ENCODE measurements at places on chromosomes 4 and X.

DNA sequence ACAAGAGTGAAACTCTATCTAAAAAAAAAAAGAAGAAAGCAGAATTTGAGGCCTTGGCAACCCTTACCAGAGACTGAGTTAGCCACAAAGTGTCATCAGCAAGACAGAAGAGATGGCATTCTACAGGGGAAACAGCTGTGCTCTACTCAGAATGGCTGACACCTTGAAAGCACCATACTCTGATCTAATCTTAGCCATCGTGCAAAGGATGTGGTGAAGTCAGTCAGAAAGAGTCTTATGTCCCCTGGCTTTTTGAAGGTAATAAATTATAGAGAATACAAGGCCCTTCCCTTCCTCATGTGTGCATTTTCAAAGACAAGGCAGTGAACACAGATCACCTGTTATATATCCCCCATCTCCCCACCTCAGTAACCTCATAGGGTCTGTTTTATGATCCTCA, 13.2 kb downstream of the CLNK start:
- DNase-seq = no peak

- no peak for DNase-seq
These were observed 52.9 kb upstream of the VEGFC start for GRCh38 chr4:176845636-176846035.

DNA sequence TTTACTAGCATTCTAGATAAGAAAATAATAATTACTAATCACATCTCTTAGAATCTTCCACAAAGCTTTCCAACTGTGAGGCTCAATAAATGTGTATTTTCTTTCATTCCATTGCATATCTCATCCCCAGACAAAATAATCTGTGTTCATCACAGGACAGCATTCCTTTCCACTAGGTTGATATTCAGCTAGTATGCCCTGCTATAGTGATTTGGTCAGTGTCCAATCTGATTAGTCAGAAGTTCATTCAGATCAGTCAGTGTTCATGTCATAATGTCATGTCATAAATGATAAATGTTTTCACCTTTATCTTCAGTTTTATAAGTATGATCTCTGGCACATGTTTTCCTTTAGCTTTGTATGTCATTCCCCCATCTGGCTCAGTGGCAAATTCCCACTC, 611.4 kb downstream of the KCTD8 start:
- DNase-seq = no peak

- no peak for DNase-seq
These were observed 28.2 kb downstream of the SAT1 start for GRCh38 chrX:23811108-23811651.

DNA sequence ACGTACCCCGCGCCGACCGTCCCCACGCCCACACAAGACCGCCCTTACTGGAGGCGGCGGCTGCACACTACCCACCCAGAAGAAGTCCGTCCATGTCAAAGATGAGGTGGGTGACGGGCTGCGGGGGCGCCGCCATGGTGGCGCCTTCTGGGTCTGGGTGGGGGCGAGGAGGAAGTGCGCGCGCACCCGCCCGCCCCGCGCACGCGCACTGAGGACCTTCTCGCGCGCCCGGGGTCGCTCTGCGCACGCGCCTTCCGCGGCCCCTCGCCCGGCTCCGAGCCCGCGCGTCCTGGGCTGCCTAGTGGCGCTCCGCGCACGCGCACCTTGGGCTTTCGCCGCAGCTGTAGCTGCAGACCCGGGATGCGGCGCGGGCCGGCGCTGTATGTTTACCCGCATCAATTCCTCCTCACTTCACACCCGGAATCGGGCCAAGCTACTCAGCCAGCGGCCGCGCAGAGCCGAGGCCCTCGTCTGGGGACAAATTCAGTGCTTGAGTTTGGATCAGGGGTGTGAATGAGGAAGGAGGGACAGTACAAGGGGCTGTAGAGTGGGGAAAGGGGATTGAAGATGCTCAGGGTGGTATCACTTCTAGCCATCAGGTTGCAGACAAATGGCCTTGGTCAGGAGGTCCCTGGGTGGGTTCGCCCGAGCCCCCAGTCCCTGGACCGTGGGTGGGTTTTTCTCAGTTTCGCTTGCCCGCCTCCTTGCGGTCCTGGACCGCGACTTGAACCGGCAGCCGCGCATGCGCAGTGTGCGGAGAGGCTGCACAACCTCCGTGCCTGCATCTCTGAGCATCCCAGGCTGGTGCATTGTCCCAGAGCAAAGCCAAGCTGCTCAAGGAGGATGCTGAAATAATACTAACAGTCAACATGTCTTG, at the start of gene PUDP:
Gene PUDP, minus strand, starts transcription at position 176 of the 877 bp plus-strand sequence. Its CDS starts 40 bp downstream, at position 136.
- DNase-seq = peak; percentile 10

DNA sequence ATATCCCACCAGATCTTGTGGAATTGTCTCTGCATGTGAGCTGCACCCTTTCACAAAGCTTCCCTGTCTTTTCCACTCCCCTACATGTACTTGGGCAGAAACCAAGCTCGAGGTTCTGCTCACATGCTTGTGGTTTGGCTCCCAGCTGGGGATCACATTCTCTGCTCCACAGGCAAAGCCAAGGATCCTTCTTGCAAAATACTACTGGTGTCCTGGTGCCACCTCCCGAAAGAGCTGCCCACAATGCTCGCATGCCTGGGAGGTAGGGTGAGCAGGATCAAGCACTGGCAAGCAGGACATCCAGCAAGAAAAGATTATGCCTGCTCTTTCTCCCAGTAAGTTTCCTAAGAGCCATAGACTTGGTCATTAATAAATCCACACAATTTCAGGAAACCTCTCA, 45.1 kb upstream of the PPARGC1A start:
- peak; percentile 9 for DNase-seq

DNA sequence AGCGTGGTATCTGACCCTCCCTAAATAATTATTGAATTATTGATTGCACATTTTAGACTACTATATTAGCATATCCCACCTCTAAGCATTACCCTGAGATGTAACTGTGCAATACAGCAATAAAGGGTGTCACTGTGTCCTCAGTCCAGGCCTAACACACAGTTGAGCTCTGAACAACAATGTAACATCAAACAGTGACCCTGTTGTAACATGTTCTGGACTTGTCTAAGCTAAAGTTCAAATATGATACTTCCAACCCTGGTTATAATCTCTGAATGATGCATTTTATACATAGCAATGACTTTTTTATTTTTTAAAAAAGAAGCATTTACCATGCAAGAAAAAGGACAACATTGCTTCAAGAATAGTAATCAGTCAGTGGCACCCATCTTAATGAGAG, 61.6 kb upstream of the DMD start:
- no peak for DNase-seq

DNA sequence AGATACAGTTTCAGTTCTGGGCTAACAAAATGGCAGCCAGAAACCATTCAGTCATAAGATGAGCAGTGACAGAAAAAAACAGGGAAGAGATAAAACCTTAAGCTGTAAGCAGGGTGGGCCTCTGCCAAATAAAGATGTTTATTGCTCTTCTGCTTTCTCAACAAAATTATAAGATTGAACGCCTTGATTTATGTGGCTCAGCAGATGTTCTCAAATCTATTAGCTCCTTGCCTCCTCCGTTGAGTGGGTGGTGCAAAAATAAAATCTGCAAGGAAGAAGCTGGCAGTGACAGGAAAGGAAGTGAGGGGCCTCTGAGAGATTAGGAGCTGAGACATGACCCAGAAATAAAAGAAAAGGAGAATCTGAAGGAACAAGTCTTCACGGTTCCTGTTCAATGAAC, 206.6 kb downstream of the PTTG2 start:
- DNase-seq = no peak

GRCh38 chrX:16445166-16445752, 204.7 kb upstream of the S100G start:
- DNase-seq = peak; percentile 2

DNA sequence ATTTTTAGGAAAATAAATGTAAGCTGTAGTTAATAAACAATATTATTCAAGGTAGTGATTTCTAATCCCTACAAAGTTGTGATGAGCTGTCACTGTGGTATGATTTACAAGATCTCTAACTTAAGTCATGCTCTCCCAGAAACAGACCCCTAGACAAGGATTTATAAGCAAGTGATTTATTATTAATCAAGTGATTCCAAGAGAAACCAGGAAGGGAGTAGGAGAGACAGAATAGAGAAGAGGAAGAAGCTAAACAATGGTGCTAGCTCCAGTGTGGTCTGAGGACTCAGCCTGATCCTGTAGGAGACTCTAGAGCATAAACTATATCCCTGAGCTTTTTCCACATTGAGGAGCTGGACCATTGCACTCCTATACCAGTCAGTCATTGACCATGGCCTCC, 73.1 kb downstream of the SYTL5 start:
- no peak for DNase-seq

- no peak for DNase-seq
These were observed 235.6 kb downstream of the STIM2 start for GRCh38 chr4:27096142-27096824.

- DNase-seq = no peak
These were observed 78.4 kb downstream of the TSPAN7 start for GRCh38 chrX:38639730-38640129.

DNA sequence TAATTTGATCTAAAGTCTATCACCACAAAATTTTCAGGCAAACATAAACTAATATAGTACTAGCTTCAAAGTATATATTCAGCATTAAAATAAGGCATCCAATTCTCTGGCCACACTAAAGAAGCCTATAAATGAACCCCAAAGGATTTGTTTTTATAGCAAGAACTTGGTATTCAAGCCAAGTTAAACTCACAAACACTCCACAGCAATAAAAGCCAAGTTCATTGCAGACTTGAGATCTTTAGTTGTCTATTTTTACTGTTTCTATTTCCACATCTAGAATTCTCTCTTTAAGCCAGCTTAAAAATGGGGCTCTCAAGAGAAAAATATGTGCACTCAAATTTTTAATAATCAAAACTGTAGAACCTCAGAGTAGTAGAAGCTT, 51.1 kb downstream of the WDFY3 start:
- no peak for DNase-seq
